ENCODE measurements at places on chromosomes 16 and 17. TPM values are rescaled to one million over a fixed set of nuclear protein-coding genes. Genes with fewer than 3 reads are reported as not detected.

ZFP3 gene
- total RNA-seq: 0.81 TPM

PPY gene
- total RNA-seq: not detected

KCNG4 gene
- total RNA-seq: not detected

STH gene
- not detected for total RNA-seq

MMP25 gene
- total RNA-seq: not detected

RASL10B gene
- total RNA-seq: 1.4 TPM

TEKT1 gene
- not detected for total RNA-seq

TPSAB1 gene
- not detected for total RNA-seq
